ENCODE measurements at places on chromosomes 12 and 14.
A peak's percentile ranks its signal among the peaks of the same experiment; 100 is the strongest.

DNA sequence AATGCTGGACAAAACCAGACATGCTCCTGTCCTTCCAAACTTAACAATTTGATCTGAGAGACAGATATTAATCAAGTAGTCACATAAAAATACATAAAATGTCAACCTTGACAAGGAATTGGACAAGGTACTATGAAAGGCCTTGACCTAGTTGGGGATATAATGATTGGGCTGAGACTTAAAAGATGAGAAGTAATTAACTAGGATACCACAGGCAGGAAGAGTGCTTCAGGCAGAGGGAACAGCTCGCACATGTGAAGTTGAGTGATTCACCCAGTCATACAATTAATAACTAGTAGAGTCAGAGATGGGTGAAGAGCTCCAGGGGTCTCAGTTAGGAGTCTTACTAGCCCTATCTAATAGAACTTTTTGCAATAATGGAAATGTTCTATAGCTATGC is 259.5 kb downstream of the MSRB3 start:
- DNase-seq = no peak

DNA sequence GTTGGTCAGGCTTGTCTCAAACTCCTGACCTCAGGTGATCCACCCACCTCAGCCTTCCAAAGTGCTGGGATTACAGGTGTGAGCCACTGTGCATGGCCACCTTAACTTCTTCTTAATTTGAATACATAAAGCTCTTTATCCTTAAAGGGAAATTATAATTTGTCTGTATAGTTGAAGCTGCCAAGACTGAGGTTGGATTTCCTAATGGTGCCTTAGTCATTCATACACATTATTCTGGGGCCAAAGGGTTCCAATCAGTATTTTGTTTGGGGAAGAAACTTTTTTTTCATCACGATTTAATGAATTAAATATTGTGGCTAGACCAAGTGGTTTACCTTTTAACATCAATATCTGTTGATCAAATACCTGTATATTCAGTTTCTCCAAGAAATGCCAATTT is 135.9 kb downstream of the SYT1 start:
- DNase-seq = no peak

DNA sequence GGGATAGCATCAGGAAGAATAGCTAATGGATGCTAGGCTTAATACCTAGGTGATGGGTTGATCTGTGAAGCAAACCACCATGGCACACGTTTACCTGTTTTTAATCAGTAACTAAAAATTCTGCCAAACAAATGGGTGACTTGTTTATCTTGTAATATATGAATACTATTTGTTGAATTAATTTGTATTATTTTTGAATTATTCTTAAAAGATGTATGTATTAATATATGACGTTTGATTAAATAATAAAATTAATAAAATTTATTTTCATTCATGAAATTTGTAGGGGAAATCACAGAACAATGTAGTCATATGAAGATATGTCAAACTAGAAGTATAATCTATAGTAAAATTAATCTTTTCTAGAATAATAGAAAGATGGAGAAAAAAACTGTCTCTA is 32.3 kb upstream of the OR10A7 start:
- DNase-seq = no peak

DNA sequence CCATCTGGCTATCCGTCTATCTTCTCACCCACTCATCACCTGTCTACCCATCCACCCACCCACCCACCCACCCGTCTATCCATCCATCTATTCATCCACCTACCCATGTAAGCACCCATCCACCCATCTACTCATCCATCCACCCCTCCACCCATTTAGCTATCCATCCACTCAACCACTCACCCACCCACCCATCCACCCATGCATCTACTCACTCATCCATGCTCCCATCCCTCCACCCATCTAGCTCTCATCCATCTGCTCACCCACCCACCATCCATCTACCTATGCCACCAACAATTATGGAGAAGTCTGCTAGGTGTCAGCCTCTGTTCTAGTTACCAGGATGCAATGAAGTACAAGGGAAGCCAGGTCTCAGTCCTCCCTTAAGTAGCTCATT is 11.1 kb downstream of the TNFAIP2 start:
- no peak for DNase-seq

GRCh38 chr12:71438670-71439361 is 782 bp upstream of the LGR5 start:
- DNase-seq = no peak

DNA sequence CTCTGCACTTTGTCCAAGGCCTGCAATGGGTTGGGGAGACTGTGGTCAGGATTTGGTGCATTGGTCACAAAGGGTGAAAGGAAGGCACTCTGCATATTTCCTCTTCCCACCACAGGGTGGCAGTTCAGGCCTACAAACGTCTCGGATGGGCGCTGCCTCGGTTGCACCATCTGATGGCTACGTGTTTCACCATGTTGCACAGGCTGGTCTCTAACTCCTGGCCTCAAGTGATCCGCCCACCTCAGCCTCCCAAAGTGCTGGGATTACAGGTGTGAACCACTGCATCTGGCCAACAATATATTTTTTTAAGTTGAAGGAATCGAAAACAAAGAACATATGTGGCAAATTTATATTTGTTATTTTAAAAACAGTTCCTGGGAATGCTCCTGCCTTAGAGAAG is 35.1 kb downstream of the TMBIM6 start:
- DNase-seq = peak; percentile 62

- peak; percentile 48 for DNase-seq
These were observed 1.5 kb downstream of the CRIP1 start for GRCh38 chr14:105487986-105488777.

DNA sequence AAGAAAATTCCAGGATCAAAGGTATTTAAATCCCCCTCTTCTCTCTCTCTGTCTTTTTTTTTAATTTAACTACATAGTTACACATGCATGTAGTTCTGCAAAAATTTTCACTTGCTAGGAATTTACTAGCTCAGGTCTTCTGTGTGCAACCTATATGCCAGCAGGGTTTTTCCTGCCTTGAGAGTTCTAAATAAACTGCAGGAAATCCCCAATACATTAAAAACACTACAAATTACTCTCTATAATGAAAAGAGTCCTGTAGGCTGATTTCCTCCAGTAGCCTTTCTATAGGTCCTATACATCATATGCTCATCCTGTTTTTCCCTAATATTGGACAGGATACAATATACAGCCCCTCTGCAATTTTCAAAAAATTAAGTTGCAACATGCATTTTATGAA is 27.7 kb upstream of the ATXN7L3B start:
- DNase-seq = no peak

GRCh38 chr14:85617791-85618190 is 87.8 kb downstream of the FLRT2 start:
- DNase-seq = no peak

- DNase-seq = no peak
These were observed 3.7 kb downstream of the KRT6B start for GRCh38 chr12:52448228-52448627.
